ENCODE measurements at places on chromosomes 11 and 22.

- DNase-seq: no peak
These were observed 29.2 kb downstream of the MUC6 start for GRCh38 chr11:1007279-1007678.

GRCh38 chr11:120285256-120285655 lies 39.8 kb upstream of the TLCD5 start:
- no peak for DNase-seq

DNA sequence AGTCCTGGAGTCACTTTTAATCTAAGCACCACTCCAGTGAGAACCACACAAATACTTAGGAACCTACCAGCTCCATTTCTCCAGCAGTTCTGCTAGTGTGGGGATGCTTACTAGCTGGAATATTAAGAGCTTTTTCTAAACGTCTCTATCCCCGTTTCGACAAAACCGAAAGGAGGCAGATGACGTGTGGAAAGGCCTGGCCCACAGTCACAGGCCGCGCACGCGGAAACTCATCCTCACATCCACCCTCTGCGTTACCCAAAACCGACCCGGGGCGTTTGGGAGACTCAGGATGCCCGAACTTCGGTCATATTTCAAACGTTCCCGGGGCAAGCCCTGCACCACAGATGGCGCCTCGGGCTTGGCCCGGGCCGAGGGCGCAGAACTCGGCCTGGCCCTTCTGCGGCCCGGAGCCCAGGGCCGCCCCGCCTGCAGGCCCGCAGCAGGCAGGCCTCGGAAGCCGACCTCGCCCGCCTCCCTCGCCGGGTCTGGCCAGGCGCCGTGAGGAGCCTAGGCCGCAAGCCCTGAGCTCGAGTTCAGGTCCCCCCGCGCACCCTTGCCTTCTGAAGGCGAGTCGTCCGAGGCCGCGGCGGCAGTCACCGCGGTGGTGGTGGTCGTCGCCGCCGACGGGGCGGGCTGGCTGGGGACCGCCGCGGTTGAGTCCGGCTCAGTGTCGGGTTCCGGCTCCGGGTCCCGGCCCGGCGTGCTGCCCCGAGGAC lies 473 bp downstream of the FNBP4 start:
- DNase-seq: peak; percentile 60

DNA sequence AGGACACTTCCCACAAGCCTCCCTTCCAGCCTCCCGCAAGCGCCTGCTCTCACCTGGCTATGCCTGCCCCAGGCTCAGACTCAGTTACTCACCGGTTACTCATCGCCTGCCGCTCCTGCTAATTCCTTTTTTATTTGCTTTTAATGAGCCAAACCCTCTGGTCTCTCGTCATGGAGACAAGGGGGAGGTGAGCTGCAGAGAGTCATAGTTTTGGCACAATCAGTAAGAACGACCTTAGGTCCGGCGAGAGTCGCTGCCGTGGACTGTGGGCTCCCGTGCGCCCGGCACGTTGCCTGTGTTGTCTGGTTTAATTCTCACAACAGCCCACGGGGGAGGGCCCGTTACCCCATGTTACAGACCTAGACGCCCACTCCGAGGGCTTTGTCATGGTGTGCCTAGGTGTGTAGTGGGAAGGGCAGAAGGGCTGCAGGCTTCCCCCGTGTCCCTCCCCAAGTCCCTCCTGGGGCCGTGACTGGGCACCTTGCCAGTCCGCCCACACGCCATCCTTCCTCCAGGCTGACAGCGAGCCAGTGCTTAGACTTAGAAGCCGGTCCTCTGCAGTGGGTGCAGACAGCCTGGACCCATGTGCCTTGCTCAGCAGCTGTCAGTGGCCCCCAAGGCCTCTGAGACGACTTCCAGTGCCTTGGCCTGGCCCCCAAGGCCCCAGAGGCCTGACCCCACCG lies 42.2 kb downstream of the WNT7B start:
- DNase-seq: no peak

GRCh38 chr11:117226388-117227385 lies 5.2 kb downstream of the PCSK7 start:
- DNase-seq: no peak

DNA sequence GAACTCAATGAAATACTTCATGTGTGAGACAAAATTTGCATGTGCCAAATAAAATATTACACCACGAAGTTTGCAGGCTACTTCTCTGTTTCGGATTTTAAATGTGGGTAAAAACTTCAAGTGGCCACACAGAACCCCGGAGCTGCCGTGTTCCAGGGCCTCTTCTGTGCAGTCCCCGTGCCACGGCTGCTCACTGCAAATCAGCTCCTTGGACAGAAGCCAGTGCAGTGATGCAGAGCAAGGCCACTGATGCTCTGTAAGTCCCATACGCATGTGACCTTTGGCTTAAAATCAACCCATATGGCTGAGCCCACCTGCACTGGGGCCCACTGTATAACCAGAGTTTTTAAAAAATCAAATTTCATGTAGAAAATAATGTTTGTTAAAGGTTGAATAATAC lies 1309.4 kb downstream of the TBC1D22A start:
- no peak for DNase-seq

DNA sequence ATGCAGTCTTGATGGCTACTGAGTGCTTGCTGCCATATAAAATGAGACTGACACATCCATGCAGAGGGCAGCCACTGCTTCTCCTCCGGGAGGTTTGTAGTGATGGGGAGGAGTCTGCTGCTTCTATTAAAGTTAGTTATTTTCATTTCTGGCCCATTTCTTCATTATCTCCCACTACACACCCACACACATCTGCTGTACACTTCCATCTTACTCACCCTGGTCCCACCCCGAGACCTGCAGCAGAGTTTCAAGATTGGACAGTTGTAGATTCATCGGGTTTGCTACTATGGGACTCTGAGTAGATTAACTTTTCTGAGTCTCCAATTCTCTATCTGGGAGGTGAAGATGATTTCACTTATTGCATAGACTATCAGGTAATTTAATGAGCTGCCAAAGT lies 176.2 kb upstream of the SNX19 start:
- DNase-seq: no peak

DNA sequence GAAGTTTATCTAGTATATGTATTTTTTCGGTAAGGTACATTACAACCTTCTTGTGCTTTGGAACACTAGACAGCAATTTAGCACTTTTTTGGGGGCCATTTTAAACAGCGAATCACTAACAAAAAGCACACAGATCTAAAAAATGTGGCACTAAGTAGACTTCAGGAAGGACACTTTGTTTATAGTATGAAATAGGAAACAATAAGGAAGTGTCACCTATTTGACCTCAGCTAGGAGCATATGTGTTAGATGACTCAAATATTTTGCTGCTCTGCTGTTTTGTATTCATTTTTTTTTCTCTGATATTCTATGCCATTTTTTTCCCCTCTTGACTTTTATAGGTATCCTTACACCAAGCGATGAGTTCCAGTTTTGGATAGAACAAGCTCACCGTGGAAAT lies 5.6 kb downstream of the DYNC2H1 start:
- DNase-seq: no peak

DNA sequence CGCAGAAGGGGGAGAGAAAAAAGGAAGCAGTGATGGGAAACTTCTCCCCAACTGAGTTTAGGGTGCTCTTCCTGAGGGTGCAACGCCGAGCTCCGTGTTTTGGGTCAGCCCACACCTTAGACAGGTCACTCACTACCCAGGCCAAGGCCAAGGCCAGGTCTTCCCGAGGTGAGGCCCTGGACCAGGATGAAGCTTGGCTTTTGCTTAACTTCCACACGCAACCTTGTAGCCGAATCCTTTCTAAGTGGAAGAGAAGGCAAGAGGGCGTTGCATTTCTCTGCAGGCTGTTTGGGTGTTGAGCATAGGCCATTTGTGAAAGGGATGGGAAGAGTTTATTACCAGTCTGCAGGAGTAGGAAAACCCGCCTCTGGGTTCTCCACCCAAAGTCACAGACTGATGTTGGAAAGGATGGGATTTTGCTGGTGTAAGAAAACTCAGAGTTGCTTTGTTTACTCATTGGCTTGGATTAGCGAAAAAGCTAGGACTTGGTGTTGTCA lies 1.5 kb downstream of the KREMEN1 start:
- DNase-seq: no peak

DNA sequence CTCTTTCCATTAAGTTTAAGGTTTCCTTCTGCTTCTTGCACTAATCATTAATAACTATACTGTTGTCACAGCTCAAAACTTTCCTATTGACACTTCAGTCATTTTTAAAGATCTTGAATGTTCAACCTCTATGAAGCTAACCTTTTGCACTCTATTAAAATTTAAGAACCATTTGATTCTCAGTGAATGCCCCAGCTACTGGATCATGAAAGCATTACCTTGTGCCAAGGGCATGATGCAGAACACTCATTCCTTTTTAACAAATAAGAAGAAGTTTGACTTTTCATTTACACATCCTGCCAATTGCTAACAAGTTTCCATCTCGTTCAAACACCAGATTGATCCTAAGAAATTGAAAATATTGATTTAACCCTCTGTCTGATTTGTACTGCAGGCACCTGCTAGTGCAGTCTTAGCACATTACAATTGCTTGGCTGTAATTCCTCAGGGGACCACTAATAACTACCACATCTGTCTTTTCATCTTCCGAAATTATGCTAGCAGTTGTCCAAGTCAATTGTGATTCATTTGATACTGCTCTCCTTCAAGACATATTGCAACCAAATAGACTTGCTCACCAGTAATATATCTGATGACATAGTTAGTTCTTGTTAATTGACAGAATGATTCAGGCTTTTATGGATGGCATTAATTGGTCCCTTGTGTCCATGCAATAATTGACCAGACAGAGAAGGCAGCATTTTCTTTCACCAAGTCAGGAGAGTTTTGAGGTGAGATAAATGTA lies 158.4 kb downstream of the TEAD1 start:
- no peak for DNase-seq

DNA sequence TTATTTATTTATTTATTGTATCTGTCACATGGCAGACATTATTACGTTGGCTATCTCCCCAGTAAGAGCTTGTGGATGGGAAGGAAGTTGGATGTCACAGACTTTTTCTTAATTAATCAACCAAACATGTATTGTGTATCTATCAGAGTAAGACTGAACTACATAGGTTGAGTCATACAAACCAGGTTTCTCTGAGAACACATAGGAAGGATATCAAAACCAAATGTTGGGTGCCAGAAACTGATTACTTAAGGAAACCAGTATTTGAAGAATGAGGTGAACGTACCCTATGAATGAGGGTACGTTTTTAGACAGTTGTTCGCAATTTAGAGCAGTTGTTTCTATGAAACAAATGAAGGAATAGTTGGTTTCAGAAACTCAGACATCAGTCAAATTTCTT lies 136.4 kb downstream of the SLC17A6 start:
- DNase-seq: no peak

DNA sequence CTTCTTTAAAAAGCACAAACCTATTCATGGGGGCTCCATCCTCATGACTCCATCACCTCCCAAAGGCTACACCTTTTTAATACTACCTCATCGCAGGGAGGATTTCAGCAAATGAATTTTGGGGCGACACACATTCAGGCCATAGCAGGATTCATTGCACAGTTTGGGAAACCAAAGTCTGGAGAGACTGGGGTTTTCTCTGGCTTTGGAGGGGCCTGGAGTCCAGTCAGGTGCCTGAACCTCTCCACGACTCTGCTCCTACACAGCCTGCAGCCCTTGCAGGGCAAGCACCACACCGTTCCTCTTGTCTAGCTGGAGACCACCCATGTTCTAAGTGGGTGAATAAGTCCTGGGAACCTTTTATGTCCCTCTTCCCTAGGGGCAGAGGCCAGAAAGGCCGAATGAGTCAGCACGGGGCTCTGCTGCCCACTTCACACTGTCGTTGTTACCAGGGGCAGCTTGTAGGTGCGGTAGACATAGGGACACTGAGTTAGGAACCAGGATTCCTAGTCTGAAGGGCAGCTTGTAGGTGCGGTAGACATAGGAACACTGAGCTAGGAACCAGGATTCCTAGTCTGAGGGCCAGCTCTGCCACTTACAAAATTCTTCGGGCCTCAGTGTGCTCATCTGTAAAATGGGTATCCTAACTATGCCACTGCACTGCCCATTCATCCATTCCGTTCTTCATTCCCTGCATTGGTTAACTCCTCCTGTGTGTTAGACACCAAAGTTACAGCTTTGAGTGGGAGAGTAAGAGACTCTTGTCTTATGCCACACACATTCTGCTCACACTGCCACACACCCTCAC lies 251.7 kb upstream of the B3GAT1 start:
- no peak for DNase-seq

DNA sequence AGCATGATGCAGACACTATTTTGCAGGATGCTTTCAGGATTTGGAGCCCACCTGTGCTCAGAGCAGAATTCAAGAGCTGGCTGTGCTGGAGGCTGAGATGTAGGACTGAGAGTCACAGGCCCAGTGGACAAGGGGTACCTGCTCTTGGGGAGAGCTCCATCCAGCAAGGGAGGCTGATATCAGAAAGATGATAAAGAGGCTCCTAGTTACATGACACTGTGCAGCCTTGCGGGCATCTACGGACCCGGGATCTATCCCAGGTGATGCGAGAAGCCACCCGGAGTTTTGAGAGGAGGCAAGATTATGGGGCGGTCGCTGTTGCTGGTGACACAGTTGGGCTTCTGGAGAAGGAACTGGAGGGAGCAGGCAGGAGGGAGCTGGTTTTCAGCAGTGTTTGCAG lies 579.0 kb downstream of the TBC1D22A start:
- DNase-seq: no peak

- DNase-seq: no peak
These were observed 30.6 kb upstream of the PIK3C2A start for GRCh38 chr11:17238377-17238776.

DNA sequence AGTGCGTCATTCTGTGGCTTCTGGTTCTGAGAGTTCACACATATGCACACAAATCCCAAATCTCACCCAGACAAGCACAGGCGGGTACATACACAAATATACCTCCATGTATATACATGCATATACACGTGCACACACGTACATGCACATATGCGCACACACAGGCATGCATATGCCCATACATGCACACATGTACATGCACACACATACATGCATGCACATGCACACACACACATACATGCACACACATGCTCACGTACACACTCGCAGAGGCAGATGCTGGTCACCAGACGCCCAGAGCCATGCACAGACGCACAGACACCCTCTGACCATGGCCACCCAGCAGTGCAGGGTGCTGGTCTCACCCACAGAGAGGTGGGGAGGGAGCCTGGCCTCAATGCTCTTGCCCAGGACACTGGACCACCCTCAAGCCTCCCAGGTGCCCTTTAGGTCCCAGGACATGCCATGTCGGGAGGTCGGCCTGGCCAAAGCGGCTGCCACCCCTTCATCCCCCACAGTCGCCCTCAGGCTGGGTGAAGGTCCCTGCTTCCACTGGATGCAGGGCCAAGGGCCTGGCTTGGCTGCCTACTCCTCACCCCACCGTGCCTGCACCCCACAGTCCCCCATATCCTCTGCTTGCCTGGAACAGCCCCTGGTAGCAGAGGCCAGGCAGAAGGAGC lies 9.5 kb downstream of the DUSP8 start:
- no peak for DNase-seq
